ENCODE measurements at places on chromosomes 7 and 10.

GRCh38 chr10:116796910-116797513 is 52.3 kb upstream of the ENO4 start:
- peak; percentile 71 for DNase-seq

GRCh38 chr10:63498665-63499064 is 22.5 kb upstream of the REEP3 start:
- DNase-seq = no peak

DNA sequence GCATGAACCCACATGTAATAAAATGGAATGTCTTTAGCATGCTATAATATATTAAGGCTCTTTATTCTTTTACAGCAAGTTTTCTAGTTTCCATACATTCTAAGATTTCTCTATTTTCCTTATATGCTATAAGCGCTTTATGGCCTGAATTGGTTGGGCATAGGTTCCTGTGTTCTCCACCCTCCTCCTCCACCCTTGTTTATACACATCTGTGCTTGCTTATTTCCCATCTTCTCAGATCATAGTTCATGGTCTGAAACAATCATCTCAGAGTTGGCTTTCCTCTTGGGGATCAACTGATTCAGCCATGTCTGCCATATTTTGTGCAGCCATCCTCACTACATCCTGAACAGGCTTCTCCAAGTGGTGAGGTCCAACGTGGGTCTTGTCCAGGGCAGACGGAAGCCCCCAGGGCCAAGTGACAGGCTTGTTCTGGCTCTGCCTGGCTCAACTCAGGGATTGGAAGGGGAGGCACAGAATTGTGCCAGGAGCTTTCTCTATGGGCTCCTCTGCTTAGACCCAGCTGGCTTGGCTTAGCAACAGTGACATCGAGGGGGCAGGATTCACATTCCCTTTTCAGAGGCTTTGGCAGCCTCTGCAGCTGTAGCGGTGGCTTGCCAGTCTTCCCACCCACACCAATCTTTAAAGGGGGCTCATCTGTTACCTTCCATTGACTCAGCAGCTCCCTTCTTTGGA is 327.3 kb downstream of the PTEN start:
- DNase-seq = no peak

DNA sequence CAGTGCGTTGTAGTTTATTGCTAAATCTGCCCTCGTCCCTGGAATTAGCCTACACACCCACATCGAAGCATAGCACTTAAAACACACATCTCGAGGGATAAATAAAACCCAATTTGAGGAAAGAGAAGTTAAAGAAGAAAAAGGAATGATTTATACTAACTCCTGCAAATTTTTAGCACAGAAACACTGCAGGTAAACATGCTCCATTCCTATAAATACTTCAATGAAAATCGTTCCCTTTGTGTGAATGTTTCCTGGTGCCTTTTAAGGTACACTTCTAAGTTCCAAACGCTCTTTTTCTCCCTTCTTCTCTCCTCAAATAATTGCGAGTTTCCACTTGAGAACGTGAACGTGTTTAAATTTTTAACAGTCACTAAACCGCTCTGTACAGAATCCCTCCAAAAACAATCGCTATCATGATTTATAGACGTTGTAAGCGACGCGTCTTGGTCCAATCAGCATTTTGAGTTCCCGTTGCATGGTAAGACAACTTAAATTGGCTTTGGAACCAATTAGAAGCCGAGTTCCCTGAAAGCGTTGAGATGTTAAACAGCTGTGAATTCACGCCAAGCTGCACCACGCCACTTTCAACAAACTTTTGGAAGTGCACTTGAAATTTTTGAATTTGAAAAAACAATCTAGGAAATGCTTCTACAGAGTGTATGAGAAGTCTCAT is 12.5 kb upstream of the EBLN1 start:
- DNase-seq = peak; percentile 37

- no peak for DNase-seq
These were observed 504.6 kb downstream of the SORCS3 start for GRCh38 chr10:105145711-105146110.

Measured in germinal center (tissue), 1 donor.